ENCODE measurements at places on chromosomes 11 and 22.

DNA sequence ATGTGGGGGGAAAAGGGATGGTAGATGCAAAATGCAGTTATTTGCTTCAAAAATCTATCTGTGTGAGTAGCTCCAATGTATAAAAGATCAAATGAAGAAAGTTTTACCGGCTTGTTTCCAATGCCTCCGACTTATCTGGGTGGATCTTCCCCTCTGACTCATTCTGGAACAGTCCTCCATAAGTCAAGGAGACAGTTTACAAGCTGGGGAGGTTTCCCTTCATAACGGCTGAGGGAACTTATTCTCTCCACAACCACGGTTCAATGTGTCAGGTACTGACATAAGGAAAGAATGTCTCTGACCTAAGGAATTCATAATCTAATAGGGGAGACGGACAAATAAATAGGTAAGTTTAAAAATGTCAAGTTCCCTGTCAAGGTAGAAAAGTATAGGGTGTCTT lies 49.7 kb upstream of the BIRC3 start:
- DNase-seq: no peak

DNA sequence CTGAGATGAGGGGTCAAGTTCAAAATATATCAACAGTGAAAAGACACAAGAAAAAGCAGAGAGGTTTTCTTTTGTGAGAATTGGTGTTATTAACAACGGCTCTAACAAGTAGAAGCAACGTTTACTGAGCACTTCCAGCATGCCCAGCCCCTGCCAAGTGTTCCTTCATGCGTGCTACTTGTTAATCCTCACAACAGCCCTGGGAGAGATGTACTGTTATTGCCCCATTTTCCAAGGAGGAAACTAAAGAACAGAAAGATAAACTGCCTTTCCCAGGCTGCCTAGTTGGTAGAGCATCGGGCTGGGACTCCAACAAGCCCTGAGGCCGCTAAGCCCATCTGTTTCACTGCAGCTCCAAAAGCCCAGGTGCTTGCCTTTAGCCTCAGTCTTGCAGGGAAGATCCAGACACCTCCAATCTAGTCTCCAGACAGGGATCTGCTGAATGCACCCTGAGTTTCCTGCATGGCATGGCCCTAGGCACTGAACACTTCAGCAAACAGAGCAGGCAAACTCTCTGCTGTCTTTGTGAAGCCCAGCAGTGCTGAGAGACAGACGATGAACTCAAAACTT lies 25.5 kb downstream of the SPATA19 start:
- no peak for DNase-seq

DNA sequence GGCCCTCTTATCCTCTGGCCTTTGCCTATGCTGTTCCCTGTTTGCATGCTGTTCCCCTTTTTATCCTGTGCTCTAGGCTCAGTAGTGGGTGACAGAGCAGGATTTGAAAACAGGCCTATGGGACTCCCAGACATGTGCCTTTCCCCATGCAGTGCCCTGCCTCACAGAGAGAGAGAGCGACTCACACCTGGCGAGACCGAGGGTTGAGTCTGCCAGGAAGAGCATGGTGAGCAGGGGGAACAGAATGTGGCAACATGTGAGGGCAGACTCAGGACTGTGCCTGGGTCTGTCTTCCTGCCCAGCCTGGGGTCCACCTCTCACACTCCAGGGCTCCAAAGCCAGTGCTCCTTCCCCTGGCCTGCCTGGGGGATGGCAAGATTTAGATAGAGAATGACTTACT lies 75.0 kb downstream of the NFAM1 start:
- no peak for DNase-seq

- DNase-seq: no peak
Observed at GRCh38 chr22:22228921-22229320, 15.7 kb upstream of the VPREB1 start.

GRCh38 chr11:132240374-132240773 lies 870.0 kb downstream of the NTM start:
- no peak for DNase-seq

- DNase-seq: no peak
Observed at GRCh38 chr11:79449040-79449439, 8.2 kb upstream of the TENM4 start.

DNA sequence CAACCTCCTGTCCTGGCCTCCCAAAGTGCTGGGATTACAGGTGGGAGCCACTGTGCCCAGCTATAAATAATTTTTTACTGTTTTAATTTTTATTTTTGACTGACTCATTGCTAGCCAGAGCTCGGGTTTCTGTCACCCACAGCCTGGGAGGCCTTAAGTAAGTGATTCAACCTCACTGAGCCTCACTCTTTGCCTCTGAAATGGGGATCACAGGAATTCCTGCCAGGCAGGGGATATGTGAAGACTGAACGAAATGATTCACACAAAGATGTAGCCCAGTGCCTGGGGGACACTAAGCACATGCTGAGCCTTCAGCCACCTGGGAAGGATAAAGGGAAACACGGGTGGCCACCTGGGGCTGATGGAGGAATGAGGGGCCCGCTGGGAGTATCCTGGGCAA lies 3.8 kb upstream of the LRRC74B start:
- DNase-seq: no peak

- DNase-seq: no peak
Observed at GRCh38 chr11:23473782-23474181, 613.5 kb upstream of the CCDC179 start.

GRCh38 chr22:50444663-50445062 lies 30.2 kb downstream of the SBF1 start:
- no peak for DNase-seq

DNA sequence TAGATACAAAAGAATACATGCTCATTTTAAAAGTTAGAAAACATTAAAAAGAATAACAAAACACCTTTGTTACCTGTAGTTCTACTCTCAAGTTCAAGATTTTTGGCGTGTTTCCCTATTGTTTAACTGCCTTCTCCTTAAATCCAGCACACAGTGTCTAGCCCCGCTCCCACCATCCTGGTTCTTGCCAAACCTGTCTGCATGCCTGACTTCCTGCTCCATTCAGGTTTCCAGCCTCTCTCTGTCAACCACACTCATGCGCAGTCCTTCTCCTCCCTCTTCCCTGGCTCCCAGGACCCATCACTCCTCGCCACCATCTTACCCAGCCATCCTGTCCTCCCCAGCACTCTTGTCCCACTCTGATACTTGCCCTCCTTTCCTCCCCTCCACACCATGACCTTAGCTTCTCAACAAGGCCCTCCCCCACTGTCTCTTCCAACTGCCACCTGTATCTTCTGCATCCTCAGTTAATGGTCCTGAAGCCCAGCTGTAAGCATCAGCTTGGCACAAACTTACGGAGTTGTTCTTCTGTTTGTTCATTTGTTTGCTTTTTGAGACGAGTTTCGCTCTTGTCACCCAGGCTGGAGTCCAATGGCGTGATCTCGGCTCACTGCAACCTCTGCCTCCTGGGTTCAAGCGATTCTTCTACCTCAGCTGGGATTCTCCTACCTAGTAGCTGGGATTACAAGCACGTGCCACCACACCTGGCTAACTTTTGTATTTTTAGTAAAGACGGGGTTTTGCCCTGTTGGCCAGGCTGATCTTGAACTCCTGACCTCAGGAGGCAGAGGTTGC lies 7.5 kb upstream of the MYH9 start:
- no peak for DNase-seq

DNA sequence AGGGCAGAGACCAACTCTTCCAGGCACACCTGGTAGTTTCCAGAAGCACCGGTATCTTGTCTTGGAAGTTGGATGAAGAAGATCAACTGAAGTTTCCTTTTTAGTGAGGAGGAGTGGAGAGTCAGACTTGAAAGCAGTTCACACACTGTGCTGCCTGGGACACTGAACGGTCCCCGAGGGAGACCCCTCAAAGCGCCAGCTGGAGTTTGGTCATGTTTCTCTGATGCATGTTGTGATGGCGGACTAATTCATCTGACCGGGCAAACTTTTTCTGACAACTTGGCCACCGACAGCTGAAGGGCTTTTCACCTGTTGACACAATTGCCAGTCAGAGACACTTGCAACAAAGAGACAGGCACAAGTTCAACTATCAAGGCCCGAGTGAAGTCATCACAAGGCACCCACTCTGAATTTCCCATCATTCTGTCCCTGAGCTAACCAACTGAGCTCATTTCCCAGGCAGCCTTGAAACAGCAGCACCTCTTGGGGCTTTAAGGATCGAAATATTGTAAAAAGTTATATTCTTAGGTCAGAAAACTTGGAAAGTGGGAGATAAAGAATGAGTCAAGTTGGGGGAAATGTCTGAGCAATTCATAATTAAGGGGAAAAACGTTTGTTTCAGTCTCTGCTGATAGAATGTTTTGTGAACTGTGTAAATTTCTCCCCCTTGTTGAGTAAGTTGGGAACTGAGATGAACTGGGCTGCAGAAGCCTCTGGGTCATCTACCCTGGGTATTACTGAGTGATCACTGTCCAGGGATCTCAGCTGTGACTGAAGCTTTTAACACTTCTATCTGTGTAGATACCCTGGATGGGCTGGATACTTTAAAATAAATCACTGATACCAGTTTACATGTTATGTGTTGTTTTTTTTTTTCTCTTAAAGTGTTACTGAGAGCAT lies 46.2 kb downstream of the WT1 start:
- no peak for DNase-seq

Measured in stimulated activated naive B cell treated with anti-CD40 and anti-IgM and Interleukin-4, amounts not matched to agents 10 μg/mL and 1 μg/mL and 100 μg/mL, for 72 hours (primary cell).